ENCODE measurements at places on chromosomes 13 and 19.
A peak's percentile ranks its signal among the peaks of the same experiment; 100 is the strongest.

- DNase-seq, result no peak
Observed at GRCh38 chr13:114311387-114311786, 2.9 kb upstream of the CHAMP1 start.

GRCh38 chr19:6963937-6964336 is 57.3 kb downstream of the MBD3L2B start:
- peak; percentile 28 for DNase-seq

- no peak for DNase-seq
Observed at GRCh38 chr13:91228108-91228507, 119.4 kb upstream of the MIR17HG start.

- DNase-seq, result no peak
Observed at GRCh38 chr19:42174958-42175734, 42.3 kb downstream of the DEDD2 start.

DNA sequence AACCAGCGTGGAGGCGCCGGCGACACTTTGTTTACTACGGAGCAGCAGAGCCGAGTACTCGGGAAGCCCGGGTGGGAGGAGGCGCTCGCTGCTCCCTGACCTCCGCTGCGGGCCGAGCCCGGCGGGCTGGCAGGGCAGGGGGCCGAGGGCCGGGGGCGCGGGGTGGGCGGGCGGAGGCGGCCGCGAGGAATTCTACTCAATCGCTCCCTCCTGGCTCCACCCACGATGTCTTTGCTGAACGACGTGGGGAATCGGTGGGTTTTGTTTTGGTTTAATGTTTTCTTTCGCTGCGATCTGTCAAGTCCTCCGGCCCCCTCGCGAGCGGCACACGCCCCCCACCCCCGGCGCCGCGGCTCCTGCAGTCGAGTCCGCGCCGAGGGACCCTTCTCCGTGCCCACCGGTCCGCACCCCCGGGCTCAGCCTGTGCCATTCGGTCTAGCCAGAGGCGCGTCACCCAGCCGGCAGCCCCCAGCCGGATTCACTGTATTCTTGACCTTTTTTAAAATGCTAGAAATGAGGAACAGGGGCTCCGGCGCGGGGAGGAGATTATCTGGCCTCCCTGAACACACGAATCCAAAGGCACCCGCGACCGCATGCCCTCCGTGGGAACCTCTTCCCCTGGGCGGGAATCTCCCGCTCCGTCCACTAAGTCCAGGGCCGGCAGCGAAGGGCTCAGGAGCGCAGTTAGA is 636 bp upstream of the FOXO1 start:
- peak; percentile 27 for DNase-seq

DNA sequence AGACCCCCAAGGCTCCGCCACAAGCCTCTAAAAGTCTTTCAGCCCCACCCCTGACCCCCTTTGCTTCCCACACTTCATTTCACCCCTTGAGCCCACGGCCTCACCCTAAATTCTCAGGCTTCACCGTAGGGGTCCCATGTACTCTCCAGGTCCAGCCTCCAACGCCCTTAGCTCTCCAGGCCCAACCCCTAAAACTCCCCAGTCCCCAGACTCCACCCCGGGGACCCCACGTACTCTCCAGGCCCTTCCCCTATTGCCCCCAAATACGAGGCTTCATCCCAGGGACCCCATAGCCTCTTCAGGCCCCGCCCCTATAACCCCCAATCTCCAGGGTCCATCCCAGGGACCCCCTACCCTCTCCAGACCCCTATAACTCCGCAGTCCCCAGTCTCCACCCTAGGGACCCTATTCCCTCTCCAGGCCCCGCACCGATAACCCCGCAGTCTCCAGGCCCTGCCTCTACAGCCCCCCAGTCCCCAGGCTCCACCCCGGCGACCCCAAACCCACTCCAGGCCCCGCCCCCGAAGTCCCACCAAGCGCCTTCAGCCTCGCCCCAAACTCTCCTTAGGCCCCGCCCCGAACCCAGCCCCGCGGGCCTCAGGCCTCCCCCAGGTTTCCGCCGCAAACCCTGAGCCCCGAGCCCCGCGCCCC is 619 bp downstream of the MED16 start:
- no peak for DNase-seq

- DNase-seq, result no peak
Observed at GRCh38 chr19:566403-566802, 6.0 kb upstream of the BSG start.

DNA sequence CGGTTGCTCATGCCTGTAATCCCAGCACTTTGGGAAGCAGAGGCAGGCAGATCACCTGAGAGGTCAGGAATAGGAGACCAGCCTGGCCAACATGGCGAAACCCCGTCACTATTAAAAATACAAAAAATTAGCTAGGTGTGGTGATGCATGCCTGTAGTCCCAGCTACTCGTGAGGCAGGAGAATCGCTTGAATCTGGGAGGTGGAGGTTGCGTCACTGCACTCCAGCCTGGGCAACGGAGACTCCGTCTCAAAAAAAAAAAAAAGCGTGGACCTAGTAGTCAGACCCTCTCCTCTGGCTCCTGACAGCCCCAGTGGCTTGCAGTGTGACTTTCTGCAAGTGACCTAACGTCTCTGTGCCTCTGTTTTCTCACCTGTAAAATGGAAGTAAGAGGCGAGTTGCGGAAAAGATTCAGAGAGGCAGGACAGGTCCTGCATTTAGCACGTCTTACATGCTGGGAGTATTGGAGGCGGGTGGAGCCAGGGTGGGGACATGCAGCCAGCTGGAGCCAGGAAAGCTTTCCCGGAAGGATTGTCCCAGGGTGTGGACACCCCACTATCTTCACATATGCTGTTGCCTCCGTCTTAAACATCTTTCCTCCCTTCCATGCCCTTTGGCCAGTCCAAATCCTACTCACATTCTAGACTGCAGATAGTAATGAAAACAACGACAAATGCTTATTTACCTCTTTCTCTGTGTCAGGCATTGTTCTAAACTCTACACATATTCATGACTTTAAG is 2.9 kb downstream of the TUBB4A start:
- DNase-seq, result no peak

DNA sequence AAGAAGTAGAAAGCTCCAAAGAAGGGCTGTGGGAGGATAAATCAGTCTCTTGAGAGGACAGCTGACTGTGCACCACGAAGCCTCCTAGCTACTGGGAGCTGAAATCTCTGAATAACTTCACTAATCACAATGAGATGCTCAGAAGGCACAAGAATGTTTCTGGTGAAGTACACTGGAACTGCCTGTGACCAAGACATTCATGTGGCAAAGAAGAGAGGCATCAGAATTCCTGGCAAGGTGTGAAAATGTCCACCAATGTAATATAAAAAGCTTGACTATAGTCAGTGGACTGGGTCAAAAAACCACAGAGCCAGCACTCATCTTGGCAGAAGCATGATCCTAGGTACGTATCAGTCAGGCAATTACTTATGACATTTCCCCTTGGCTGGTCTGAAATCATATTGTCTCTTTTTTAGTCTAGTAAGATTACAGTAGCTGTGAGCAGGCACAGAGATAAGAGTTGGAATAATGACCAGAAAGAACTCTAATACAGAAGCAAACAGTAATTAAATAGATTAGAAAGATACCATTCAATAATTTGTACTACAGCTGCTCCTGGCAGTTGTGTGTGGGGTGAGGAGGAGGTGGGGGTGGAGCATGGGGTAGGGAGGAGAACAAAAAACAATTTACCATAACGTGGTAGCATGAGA is 434.7 kb downstream of the DIAPH3 start:
- DNase-seq, result no peak

- no peak for DNase-seq
Observed at GRCh38 chr19:9848060-9848459, 12.9 kb downstream of the PIN1 start.

DNA sequence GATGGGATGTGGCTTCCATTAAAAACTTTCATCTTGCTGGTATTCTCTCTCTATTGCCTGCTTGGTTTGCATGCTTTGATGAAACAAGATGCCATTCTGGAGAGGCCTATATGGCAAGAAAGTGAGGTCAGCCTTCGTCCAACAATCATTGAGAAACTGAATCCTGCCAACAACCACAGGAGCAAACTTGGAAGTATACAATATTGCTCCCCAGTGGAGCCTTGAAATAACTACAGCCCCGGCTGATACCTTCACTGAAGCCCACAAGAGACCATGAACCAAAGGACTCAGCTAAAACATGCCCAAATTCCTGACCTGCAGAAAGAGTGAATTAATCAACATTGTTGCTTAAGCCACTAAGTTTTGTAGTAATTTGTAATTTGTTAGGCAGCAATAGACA is 82.5 kb upstream of the FGF14 start:
- DNase-seq, result no peak

DNA sequence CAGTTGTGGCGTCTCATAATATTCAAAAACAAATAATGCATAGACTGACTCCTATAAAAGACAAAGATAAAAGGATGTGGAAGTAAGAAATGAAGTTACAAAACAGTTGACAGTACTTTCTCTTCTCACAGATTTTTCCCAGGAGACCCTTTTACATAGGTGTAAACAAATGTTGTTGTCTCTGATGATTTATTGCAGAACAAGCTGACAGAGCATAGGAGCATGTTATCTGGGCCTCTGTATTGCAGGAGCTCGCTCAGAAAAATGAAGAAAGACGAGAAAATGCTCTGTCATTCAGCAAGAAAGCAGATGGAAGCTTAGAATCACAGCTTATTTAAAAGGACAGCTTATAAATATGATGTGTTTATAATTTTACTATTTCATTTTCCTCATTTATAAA is 353.6 kb upstream of the GPC6 start:
- no peak for DNase-seq

GRCh38 chr19:10505583-10506229 is 2.5 kb upstream of the KEAP1 start:
- peak; percentile 50 for DNase-seq

- no peak for DNase-seq
Observed at GRCh38 chr13:110245416-110245899, 61.5 kb downstream of the COL4A1 start.

- no peak for DNase-seq
Observed at GRCh38 chr13:83327091-83327490, 555.2 kb downstream of the SLITRK1 start.

- no peak for DNase-seq
Observed at GRCh38 chr13:27599096-27599495, 21.2 kb downstream of the LNX2 start.

DNA sequence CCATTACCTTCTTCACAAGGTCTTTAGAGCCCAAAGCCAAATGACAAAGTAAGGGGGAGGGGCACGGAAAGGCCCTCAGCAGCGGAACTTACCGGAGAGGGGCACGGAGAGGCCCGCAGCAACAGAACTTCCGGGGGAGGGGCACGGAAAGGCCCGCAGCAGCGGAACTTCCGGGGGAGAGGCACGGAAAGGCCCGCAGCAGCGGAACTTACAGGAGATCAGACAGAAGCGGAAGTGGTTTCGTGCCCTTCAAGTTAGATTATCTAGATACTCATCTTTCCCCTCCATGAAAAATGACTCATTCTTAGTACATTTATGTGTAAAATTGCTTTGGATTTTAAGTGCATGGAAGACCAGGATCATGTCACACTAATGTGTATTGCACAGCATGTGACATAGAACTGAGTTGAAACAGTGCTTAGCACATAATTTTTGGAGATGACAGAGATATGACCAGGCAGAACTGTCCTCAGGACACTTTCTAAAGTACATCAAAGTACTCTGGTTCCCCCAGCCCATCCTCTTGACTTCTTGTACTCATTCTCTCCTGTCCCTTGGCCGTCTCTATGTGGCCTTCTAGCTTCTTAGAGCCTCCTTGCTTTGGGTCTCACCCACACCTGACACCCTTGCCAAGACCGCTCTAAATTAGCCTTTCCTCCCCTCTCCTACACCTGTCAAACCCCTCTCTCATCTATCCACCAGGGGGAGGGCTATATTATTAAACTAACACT is 25.7 kb upstream of the TPTE2 start:
- DNase-seq, result peak; percentile 63

GRCh38 chr19:44430956-44431355 is 17.3 kb downstream of the ZNF229 start:
- DNase-seq, result no peak

DNA sequence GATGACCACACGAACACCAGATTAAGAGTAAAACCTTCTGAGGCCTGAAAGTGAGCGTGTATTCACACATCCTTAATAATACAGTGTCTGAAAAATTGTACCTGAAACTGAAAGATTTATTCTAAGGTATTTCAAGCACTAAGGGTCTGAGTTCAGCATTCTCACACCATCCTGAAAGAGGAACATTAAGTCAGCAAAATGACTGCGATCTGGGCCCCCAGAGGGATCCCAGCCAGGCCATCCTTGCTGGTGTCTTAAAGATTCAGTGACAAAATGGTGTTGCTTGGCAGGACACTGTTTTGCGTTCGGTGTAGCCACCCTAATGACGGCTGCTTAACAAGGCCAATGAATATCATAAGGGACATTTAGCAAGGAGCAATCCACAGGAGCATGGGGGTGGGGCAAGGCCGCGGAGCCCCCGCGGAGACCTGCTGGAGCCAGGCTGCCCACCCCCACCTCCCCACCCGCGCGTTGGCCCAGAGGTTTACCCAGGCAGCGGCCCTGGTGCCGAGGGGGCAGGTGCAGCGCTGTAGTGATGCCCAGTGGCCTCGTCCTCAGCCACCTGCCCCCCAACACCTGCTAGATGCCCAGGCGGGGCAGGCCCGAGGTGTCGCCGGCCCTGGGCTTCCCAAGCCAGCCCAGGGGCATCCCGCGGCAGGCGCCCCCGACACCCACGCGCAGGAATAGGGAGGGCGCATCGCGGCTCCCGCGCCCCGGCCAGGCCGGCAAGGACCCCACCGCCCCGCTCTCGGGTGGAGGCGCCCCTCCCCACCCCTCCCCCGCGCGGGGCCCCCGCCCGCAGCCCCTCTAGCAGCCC is 742 bp downstream of the NALCN start:
- no peak for DNase-seq

GRCh38 chr13:18952225-18953016 is 229.2 kb downstream of the TUBA3C start:
- no peak for DNase-seq

DNA sequence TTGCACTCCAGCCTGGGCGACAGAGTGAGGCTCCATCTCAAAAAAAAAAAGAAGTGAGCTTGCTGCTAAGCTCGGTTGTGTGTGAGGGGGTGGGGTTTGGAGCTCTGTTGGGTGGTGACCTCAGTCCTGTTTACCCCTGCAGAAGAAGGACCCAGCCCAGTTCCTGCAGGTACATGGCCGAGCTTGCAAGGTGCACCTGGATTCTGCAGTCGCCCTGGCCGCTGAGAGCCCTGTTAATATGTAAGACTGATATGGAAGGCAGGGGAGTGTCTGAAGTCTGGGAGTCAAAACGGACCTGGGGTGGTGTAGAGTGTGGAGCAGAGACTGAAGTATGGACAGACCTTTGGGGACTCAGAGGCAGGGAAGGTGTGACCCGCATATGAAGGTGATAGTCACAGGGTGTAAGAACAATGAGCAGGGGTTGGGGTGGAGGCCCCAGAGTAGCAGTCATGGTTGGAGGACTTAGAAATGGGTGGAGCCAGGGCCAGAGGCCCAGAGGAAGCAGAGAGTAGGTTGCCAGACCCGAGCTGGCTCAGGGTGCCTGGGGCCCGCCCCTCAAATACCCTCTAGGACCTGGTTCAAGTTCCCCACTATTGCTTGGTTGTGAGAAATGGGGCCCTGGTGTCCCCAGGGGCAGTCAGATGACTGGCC is 13.2 kb downstream of the CLASRP start:
- DNase-seq, result no peak

- DNase-seq, result no peak
Observed at GRCh38 chr13:31009166-31009565, 76.7 kb downstream of the TEX26 start.

Data from T-helper 1 cell (primary cell).